ENCODE measurements at places on chromosomes 3 and 15.

GRCh38 chr15:33234020-33234461 lies 39.5 kb upstream of the FMN1 start:
- peak; percentile 14 for DNase-seq

- no peak for DNase-seq
Measured at GRCh38 chr3:121698901-121699300, 38.2 kb upstream of the HCLS1 start.

DNA sequence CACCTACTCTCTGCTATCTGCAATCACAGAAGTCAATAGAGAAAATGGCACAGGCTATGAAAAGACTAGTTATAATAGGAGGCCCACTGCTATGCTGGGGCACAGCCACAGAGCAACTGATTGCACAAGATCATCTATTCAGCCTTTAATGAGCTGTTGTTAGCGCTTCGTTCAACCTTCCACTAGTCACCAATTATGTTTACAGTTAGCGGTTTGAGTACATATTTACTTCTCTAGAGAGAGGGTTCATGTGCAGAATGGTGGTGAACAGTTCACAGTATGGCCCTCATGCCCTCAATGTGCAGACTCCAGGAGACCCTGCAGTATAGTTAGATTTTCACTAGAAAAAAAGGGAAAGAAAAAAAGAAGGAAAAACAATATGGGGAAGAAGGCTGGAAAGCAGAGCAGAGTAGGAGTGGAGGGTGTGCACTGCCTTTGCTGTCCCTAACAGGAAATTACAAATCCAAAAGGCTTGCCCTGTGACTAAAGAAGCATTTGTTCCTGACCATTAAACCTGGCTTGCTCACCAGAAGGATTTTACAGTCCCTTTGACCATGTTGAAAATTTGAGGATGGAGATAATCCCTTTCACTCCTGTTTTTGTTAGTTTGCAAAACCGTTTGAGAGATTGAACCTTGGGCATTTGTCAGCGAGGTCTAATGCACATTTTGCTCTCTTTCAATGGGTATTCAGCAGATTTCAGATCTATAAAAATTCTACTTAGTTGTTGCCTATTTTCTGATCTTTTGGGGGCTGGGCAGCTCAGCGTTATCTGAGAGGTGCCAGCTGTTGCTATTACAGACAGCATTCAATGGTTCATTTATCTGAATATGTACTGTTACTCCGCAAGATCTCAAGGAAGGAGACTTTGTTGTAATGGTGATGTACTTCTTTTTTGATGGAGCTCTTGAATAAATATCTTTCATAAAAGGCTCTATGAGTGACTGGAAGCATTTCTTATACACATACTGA lies 296.1 kb downstream of the LSAMP start:
- DNase-seq = no peak

DNA sequence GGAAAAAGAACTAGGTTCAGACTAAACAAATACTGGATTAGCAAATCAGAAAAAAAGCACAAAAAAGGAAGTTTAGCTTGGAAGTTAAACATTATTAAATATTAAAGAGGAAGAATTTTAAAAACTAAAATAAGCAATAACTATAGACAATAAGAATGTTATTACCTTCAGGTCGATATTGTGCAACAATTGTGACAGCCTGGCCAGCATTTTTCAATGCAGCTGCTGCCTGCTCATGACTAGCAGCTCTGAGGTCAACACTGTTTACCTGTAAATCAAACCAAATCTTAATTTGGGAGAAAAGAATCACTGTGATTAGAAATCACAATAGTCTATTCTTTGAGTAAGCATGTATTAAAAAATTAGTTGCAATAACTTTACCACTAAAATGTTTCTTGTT lies 75.1 kb upstream of the MELTF start:
- no peak for DNase-seq

- DNase-seq = peak; percentile 89
Measured at GRCh38 chr15:31458596-31459399, 132.2 kb downstream of the KLF13 start.

GRCh38 chr3:23055733-23056376 lies 147.3 kb upstream of the UBE2E2 start:
- peak; percentile 40 for DNase-seq

DNA sequence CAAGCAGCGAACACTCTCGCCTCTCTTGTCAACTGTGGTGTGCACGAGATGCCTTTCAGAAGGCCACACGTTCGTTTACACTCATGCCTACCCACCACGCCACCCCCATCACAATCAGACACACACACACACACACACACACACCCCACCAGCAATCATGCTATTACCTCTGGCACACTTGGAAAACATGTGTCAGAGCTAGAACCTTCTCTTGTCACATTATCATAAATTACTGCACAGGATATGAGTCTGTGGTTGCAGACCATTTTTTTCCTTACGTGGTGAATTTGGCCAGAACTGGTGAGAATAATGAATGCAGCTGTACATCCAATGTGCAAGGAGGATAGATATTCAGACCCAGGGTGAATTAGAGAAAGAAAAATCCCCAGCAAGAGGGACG lies 52.4 kb downstream of the TRIM69 start:
- DNase-seq = no peak

GRCh38 chr3:157534725-157535161 lies 31.5 kb upstream of the VEPH1 start:
- no peak for DNase-seq

GRCh38 chr3:45417930-45418847 lies 29.8 kb downstream of the LARS2 start:
- no peak for DNase-seq

GRCh38 chr3:195143221-195143620 lies 127.7 kb downstream of the XXYLT1 start:
- no peak for DNase-seq

GRCh38 chr3:44955917-44956316 lies 20.1 kb downstream of the ZDHHC3 start:
- no peak for DNase-seq

- no peak for DNase-seq
Measured at GRCh38 chr3:24191801-24192403, 246.8 kb downstream of the NR1D2 start.

DNA sequence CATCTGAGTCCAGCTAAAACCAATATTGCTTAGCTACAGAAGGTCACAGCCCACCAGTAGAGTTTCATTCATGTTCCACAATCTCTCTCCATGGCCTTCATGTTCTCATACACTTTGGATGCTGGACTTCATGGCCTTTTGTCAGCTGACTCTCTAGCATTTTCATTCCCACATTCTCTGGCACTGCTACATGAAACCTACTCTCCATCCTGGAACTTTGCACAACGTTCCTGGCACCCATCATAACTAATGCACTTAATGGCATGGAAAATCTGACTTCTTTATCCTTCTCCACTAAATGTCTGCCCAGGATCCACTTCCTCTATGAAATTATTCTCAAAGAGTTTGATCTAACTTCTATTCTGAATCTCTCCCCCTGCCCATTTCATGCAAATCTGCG lies 56.9 kb downstream of the SLC9A9 start:
- no peak for DNase-seq

GRCh38 chr3:112456147-112456546 lies 43.1 kb downstream of the BTLA start:
- DNase-seq = peak; percentile 67

- DNase-seq = peak; percentile 74
Measured at GRCh38 chr3:52934630-52935530, 37.5 kb upstream of the STIMATE start.

- no peak for DNase-seq
Measured at GRCh38 chr3:177689869-177690268, 492.6 kb upstream of the TBL1XR1 start.

DNA sequence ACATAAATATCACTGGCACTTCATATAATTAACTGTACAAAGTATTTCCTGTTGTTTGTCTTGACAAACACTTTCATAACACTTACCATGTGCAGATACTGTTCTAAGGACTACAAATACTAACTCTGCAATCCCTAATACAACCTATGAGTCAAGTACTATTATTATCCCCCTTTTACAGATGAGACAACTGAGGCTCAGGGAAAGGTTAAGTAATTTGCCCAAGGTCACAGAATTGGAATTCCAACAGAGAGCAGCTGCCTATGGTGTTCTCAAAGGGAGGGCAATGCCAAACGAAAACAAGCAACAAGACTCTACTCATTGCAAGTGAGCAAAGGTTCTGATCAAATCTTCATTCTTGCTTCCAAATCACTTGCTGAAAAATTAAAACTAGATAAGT lies 85.9 kb downstream of the MAGI1 start:
- DNase-seq = no peak

GRCh38 chr3:138434875-138435772 lies 708 bp downstream of the ESYT3 start:
- no peak for DNase-seq

GRCh38 chr3:43423639-43424038 lies 137.3 kb downstream of the SNRK start:
- DNase-seq = no peak

DNA sequence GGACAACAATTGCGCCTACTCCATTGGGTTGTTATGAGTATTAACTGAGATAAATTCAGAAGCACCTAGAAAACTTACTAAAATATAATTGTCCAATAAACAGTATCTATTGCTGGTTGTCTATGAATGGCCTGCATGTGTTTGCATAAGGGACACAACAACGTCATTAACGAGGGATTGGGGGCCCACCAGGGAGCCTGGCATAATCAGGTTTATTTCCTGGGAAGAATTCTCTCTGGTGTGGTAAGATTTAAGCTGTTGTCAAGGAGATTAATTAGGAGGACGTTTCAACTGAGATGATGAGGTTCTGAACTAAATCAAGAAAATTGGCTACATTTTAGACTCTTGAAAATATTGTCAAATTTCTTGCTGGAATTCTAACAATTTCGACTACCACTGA lies 176.1 kb upstream of the CDIN1 start:
- no peak for DNase-seq

DNA sequence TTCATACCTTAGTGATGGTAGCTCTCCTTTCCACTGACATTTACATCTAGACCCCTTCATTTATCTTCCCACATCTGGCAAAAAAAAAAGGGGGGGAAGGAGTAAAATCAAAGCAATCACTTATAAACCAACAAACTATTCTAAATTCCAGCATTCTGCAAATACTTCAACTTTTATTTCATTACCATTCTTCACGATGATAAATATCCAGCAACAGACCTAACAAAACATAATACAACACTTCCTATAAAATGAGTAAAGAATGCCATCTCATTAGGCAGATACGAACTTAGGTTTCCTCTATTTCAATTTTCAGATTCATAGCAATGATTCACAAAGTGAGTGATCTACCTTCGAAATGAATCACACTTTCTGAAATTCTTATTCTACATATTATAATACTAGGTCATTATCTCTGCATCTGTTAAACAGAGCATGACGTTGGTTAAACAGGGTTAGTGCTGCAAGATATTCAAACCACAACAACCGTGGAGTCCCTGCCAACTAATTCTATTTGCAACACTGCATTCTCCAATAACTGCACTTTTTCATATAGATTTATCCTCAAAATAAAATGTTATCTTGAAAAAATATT lies at the start of gene LRRFIP2:
Gene LRRFIP2 (minus strand): TSS at position 51 of the 595 bp plus-strand sequence. CDS start 25,599 bp downstream, outside the sequence.
- peak; percentile 64 for DNase-seq

DNA sequence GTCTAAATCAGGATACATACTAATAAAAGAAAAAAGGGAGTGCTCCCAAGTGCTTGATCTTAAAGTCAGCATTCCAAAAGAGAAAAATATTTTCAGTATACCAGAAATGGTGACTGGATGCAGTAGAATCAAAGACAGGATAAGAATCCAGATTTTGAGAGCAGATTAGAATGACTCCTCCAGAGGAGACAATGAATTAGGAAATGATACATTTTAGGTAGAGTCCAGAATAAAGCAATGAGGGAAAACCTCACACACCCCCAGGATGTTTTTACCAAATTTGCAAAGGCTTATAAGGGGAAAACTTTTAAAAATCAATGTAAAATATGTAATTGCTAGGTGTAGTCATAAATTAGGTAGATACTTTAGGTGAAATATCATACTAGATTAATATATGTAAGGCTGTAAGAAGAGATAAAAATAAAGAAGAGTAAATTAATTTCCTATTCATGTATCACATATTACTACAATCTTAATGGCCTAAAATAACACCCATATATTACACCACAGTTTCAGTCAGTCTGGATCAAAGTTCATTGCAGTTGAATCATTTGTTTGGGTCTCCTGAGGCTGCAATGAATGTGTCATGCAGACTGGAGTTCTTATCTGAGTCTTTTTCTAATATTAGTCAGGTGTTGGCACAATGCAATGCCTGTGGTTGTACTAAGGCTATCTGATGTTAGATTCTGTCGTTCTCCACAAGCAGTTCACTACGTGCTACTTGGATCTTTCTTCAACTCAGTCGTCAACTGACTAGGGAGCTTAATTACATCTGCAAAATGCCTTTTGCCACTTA lies 547.8 kb upstream of the EPHA6 start:
- no peak for DNase-seq

GRCh38 chr3:154818676-154819255 lies 261.4 kb upstream of the MME start:
- DNase-seq = no peak

- no peak for DNase-seq
Measured at GRCh38 chr3:114504941-114505628, 211.3 kb downstream of the TIGIT start.

DNA sequence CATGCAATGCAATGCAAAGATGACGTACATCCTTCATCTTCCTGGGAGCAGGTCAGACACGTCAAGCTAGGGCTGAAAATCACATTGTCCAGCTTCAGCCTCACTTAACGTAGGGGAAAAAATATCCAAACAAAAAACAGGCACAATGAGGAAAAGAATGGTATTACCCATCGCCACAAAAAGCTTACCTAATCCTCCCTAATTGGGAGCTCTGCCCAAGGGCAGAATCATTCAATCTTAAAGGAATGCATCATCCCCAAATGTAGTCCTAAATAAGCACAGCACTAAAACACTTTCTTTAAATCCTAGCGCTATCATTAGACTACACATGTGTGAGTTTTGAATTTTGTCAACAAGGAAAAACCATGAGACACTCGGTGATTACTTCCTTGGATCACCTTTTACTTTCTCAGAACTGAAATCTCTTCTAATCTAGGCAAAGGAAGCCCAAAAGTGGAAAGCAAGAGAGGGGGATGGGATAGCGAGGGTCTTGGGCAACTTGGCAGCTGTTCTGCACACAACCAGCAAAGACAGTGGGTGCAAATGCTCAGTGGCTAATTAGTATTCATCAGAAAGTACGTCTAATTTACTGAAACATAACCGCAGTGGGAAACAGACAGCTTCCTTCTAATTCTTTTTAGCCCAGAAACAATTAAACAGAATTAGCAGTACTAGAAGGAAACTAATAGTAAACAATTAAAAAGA lies 87.4 kb downstream of the ADAMTS9 start:
- DNase-seq = no peak

DNA sequence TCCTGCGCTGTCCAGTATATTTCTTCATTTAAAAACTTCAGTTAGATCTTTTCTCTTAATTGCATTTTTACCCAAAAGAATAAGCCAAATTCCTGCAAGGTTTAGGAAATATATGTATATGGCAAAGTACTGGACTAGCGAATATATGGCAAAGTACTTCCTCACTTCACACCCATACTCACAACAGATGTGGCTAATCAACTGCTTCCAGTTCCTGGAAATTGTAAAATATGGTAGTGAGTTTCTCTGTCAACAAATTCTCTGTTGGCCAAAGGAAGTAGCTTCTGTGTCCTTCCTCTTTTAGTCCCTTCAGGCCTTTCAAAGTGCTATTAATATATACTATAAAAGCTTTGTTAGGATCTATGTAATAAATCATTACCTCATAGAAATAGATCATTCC lies 22.0 kb downstream of the GPR15 start:
- DNase-seq = peak; percentile 71

GRCh38 chr15:47504624-47505256 lies 212.6 kb upstream of the SEMA6D start:
- no peak for DNase-seq
